ENCODE measurements at places on chromosomes 3 and 15.

DNA sequence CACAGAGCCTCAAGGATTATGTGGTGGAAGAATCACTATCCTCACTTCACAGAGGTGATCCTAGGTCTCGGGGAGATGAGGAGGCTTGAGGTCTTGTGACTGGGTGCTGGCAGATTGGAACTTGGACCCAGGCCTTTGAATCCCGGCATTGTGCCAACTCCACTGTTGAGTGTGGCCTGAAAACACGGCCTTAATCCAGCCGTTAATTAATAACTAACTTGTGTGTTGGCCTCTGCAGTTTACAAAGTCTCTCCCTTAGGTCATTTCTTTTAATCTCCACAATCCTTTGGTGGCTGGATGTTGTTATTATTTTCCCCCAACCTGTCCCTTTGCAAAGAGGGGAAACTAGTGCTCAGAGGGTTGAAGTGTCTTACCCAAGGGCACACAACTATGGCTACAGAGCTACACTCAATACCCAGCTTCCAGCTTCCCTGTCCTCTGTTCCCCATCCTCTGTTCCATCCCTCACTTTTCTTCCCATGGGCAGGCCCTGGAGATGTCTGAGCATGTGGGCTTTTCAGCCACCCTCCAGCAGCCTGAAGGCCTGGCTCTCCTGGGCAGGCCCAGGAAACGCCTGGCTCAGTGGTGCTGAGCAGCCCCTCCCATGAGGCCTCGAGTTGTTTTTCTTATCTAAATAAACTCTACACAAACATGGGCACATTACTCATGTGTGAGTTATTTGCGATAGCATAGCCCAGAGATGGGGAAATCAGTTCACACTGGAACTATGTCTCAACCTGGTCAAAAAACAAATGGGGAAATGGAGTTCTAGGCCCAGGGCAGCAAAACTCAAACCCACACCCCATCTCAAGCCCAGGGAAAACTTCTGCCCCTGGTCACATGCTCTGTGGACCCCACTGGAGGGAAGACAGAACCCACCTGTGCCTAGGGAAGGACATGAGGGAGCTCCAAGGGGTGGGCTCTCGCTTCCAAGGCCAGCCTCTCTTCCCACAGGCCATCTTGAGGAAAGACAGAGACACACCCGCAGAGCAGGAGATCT lies 16.8 kb upstream of the SMAD3 start:
- no peak for DNase-seq

DNA sequence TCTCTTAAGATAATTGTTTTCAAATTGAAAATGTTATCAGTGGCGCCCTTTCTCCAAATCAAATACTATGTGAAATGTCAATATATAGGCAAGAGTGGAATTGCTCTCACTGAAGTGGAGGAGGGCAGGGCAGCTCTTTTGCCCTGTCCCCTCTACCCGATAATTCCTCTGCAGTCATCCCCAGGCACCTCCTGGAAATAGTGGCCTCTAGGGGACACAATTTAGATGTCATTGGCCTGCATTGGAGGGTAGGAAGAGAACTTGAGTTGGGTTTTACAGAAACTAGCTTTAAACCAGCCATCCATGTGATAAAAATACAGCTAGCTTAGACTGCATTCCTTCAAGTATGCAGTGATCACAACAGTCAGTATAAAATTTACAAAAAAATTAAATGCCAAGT lies 288.9 kb downstream of the EDEM1 start:
- no peak for DNase-seq

- no peak for DNase-seq
Observed at GRCh38 chr15:68447209-68447608, 15.2 kb upstream of the ITGA11 start.

DNA sequence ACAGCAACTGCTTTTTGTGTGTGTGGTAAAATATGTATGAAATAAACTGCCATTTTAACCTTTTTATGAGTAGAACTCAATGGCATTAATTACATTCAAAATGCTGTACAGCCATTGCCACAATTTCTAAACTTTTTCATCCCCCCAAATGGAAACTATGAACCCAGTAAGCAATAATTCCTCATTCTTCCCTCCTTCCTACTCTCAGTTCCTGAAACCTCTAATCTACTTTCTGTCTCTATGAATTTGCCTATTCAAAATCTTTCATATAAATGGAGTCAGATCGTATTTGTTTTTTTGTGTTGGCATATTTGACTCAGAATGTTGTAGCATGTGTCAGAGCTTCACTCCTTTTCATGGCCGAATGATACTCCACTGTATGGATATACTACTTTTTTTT lies 5.3 kb upstream of the BLM start:
- DNase-seq, result no peak

GRCh38 chr15:77094397-77095030 lies 23.6 kb upstream of the TSPAN3 start:
- no peak for DNase-seq

DNA sequence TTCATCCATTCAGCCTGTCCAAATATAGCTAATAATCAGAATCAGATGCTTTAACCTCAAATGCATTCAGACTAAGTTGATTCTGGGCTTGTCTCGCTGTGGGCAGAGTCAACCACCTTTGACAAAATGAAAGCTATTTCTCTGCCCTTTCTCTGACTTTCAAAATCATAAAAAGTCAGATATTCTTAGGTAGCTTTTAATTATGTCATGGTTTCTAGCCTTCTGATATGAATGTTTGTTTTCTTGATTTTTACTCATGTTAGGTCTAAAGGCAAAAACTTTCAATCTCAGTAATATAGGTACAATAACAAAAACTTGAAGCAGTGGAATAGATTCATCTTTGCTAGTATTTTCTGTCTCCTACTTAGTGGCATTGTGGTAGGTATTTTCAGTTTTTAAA lies 25.3 kb upstream of the C15orf61 start:
- DNase-seq, result no peak

DNA sequence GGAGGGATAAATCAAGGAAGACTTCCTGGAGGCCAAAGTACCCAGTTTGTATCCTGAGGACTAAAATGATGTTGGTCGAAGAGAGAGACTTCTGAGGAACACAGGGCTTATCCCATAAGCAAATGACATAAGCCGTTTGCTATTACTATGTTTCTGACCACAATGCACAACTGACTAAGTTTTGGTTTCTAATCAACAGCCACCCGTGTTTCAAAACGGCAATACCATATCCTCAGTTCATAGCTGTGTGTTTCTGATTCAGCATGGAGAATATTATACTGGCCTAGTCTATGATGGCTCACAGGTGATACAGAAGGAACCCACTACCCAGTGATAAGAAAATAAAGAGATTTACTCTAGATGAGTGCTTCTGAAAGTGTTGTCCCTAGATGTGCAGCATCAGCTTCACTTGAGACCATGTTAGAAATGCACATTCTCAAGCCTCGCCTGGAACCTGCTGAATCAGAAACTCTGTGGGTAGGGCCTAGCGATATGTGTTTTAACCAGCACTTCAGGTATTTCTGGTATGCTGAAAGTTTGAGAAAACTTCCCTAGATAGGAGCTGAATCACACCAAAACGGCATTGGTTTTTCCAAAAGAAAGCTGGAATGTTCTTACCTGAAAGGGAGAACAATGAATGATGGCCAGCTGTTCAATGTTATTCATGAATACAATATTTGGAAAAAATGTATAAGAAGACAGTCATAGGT lies 639.7 kb upstream of the NR2F2 start:
- no peak for DNase-seq

- DNase-seq, result no peak
Observed at GRCh38 chr15:88454867-88455810, 12.0 kb downstream of the MRPL46 start.

GRCh38 chr3:171791692-171792076 lies 18.6 kb downstream of the PLD1 start:
- DNase-seq, result no peak

DNA sequence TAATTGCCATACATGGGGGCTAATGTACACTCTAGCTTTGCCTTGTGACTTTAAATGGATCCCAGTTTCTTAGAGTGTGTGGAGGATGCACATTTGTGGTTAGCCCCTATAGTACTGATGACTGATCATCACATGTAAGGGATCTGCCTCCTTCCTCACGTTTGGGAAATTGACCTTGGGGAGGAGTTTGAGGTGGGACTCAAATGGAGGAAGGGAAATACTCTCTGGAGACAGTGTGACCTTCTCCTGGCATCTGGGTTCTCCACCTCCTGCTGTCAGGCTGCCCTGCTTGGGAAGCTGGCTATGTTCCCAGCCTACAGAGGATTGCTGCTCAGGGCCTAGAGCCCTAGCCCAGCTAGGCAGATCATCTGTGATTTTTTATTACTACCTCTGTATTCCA lies 48.7 kb downstream of the PPM1L start:
- no peak for DNase-seq

- DNase-seq, result no peak
Observed at GRCh38 chr3:54527953-54528352, 399.9 kb downstream of the LRTM1 start.

DNA sequence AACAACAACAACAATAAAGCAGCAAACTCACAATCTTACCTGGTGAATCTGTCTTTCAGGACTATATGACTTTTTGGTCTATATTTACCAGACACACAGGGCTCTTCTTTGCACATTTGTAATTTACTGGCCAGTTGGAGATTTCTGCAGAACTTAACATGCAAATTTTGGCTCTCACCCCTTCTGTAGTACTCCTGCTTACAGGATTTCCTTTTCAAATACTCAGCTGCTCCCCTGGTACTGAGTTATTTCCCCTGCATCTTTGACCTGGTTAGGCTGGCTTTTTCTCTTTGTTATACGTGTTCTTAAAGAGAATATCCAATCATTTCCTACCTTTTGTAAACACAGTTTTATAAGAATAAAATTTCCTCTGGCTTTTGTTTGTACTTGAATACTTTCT lies 228.0 kb downstream of the MBNL1 start:
- DNase-seq, result no peak

DNA sequence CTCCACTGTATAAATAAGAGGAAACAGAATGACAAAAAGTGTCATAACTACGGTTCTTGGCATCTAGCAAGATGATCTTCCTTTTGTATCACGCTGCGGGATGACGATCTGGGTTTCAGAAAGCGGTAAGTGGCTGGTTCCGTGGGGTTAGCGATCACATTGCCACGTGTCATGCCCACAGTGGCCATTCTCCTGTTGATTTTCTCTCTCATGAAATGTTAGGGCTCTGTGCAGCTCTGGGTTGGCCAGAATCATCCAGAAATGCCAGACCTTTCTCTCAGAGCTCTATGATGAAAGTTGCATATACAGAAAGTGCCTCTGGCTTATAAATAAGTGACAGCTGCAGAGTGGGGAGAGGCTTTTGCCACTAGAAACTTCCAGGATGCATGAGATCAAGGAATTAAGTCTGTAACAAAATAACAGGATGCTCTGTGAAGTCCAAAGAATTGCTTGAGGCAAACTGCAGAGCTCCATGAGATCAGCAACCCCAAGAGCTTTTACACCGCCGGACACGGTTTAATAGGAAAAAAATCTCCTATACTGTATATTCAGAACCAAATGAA lies 71.6 kb downstream of the ABTB1 start:
- no peak for DNase-seq

GRCh38 chr3:191566469-191566868 lies 105.5 kb downstream of the PYDC2 start:
- no peak for DNase-seq

GRCh38 chr3:174218016-174218415 lies 641.1 kb upstream of the NAALADL2 start:
- no peak for DNase-seq

- DNase-seq, result no peak
Observed at GRCh38 chr3:18575573-18575972, 150.4 kb upstream of the SATB1 start.

DNA sequence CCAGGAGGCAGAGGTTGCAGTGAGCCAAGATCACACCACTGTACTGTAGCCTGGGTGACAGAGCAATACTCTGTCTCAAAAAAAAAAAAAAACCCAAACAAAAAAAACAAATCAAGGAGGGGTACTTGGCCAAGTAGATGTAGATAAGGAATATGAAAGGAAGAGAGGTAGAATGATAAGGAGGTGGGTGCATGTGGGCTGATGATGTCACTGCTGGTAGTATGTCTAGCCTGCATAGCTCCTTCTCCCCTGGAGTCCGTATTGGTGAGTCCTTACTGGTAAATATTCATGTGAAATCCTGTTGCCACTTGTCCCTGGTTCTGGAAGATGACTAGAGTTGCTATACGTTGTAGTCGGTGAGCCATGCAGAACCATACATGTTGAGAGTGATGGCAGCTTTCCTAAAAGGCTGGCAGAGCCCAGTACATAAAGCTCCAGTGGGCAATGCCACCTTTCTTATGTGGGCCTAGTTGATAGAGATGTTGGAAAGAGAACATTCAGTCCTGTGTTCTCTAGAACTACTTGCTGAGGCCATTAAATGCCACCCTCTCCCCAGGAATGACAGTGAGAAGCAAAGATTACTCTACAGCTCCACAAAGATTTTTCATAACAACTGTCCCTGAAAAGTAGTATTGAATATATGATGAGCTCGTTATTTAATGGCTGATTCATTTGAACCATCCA lies 11.0 kb downstream of the KAT2B start:
- DNase-seq, result no peak

GRCh38 chr3:39250116-39250747 lies 29.6 kb downstream of the CX3CR1 start:
- no peak for DNase-seq

DNA sequence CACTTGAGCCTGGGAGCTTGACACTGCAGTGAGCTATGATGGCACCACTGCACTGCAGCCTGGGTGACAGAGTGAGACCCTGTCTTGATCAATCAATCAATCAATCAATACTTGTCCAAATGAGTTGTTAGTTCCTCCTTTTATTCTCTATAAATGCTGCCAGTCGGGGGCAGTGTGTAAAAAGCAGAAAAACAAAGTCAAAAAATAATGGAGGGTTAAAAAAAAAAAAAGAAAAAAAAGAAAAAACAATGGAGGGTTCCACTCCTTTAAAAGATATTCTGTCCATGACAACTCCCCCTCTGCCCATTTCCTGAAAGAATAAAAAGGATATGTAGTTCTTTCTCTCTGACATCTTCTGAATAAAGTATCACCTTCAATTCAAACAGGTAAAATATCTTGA lies 1068.6 kb downstream of the FHIT start:
- no peak for DNase-seq

DNA sequence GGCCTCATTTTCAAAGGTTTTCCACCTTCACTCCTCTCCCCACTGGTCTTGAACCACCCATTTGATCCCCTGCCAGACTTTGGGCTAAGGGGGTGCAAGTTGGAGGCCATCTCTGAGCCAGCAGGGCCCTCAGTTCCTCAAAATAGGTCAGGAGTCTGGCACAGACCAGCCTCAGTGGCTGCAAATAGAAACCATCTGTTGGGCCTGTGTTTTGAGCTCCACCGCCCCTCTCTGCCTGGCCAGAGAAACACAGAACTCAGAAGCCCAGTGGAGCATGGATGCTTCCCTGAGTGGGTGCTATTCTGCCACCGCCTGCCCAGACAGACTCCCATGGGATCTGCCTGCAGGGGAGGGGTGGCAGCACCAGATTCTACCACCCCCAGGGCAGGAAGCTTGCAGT lies 56.3 kb downstream of the CORO2B start:
- no peak for DNase-seq

DNA sequence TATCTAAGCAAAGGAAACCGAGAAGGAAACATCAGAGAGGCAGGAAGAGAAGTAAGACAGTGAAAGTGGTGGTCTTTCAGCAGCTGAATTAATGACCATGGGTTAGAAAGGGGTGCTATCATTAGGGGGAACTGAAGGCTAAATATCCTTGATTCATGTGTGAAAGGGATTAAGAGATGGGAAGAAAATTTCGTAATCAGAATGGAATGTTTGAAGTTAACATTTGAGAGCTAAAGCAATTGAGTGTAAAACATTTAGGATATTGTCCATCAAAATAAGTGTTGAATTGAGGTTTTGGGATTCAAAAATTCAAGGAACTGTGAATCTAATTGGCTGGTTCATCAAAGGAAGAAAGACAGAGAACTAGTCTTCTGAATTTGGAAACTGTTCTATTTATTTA lies 4.1 kb upstream of the ECT2 start:
- DNase-seq, result no peak

GRCh38 chr3:172905451-172905850 lies 154.9 kb downstream of the ECT2 start:
- DNase-seq, result no peak

All from stimulated activated CD8-positive, alpha-beta memory T cell treated with anti-CD3 and anti-CD28 coated beads, Interleukin-7, amount 100 ng/mL, for 48 hours (primary cell).